ENCODE measurements at places on chromosomes 2 and 18.

GRCh38 chr18:42281124-42281523, 326.1 kb downstream of the PIK3C3 start:
- DNase-seq, result no peak

GRCh38 chr2:96236882-96237281, 28.3 kb upstream of the STARD7 start:
- no peak for DNase-seq

DNA sequence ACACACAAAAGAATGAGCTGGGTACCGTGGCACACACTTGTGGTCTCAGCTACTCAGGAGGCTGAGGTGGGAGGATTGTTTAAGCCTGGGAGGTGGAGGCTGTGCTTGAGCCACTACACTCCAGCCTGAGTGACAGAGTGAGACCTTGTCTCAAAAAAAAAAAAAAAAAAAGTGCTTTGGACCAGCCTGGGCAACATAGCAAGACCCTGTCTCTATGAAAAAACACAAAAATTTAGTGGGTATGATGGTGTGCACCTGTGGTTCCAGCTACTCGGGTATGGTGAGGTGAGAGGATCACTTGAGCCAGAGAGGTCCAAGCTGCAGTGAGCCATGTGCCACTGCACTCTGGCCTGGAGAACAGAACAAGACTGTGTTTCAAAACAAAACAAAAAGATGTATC, 10.4 kb downstream of the ZNF512 start:
- no peak for DNase-seq

GRCh38 chr2:10220045-10220901, 82.4 kb upstream of the HPCAL1 start:
- DNase-seq, result no peak

- DNase-seq, result no peak
These were observed 144.5 kb upstream of the TCF4 start for GRCh38 chr18:55732227-55733106.

GRCh38 chr18:55657572-55658331, 69.8 kb upstream of the TCF4 start:
- DNase-seq, result no peak

- DNase-seq, result no peak
These were observed 239.5 kb downstream of the WDR7 start for GRCh38 chr18:56890632-56891031.

DNA sequence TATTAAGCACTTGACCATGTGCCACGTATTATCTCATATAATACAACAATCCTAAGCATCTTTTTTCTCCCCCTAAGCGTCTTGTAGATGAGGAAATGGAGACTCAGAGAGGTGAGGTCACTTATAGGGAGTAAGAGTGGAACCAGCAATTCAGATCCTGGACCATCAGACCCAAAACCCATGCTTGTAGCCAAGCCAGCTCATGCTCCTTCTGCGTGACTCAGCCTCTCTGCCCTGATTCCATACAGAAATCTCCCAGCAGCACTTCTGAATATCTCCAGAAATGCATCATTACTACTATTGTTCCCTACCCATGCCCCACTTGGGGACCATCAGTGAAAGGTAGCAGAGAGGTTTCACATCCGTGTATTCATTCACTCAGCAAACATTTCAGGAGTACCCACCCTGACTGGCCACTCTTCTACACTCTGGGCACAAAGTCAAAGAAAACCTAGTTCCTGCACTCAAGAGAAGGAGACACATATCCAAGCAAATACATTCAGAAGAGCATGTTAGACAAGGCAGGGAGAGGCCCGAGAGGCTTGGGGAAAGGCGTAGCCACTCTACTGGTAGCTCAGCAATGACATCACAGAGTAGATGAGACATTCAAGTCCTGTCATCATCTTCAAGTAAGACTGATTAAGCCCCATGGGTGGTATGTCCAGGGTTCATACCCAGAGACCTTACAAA, 141.9 kb downstream of the MTCL1 start:
- no peak for DNase-seq

GRCh38 chr2:196217116-196217515, 45.7 kb upstream of the STK17B start:
- DNase-seq, result no peak

DNA sequence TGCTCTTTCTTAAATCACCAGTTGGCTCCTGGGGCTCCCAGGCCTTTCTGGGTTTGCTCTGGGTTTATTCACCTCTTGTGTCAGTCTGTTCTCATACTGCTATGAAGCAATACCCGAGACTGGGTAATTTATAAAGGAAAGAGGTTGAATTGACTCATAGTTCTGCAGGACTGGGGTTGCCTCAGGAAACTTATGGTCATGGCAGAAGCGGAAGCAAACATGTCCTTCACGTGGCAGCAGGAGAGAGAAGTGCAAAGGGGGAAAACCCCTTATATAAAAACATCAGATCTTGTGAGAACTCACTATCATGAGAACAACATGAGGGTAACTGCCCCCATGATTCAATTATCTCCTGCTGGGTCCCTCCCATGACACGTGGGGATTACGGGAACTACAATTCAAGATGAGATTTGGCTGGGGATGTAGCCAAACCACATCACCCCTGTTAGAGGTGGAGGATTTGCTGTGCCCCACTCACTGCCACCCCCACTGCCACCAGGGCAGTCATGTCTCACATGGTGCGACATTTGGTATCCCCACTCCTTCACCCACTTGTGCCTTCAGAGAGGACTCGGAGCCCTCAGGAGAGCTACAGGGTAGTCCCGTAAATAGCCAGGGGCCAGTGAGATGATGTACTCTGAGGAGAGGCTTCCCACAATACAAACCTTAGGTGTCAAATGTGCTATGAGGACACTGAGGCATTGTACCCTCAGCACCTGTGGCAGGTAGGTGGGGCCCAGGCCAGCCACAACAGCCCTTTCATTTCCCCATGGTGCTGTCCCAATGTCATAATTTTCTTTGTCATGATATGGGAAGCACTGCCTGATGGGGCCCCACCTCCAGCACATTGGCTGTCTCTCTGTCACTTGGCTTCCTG, 35.7 kb downstream of the CDC42EP3 start:
- peak; percentile 58 for DNase-seq

GRCh38 chr2:715854-716560, 38.8 kb upstream of the TMEM18 start:
- no peak for DNase-seq

DNA sequence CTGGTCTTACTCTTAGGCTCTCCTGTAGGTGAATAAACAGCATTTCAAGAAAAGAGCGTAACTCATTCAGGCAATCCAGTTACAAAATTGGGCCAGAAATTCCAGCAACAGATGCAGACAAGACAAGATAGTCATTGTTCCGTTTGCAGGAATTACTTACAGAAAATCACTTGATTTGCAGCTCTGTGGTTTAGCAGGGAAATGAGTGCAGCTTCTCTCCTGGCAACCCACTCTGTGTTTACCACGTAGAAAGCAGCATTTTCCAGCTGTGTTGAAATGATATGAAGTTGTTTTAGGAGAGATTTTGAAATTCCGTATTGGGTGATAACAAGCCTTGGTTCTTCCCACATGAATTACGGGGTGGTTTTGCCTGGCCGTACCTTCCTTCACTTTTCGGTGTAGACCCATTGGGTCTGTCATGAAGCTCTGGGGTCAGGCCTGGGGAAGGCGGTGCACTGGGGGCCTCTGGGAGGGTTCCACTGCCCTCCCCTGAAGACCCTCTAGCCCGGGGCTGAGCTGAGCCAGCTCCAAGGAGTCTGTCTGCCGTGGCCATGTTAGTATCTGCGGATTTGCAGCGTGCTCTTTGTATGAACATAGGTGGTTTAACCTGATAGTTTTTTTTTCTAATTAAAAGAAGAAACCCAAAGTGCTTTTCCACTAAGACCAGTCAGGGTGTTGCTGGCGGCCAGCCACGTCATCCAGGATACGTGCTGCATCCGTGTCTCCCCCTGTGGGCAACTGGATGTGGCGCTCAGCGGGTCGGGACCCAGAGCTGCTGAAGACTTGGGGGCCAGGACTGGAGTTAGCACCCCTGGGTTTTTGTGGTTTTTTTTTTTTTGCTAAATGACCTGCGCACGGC, 58.9 kb upstream of the KCNG2 start:
- DNase-seq, result no peak

DNA sequence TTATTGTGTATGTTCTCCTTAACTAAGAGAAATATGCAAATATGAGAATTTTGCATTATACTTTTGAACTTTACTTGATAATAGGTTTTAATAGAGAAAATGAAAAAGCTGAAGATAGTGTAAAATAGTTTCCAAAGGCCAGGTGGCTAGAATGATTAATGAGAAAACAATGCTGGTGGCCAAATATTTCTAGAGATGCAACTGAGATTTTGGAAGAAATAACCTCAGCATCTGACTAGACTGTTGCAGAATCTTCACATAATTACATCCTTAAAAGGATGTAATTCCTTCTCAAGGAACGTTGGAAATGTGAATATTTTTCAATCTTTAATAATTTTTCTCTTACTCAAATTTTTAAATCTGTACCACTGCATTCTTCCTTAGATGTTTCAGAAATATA, 434.4 kb downstream of the THSD7B start:
- DNase-seq, result no peak

DNA sequence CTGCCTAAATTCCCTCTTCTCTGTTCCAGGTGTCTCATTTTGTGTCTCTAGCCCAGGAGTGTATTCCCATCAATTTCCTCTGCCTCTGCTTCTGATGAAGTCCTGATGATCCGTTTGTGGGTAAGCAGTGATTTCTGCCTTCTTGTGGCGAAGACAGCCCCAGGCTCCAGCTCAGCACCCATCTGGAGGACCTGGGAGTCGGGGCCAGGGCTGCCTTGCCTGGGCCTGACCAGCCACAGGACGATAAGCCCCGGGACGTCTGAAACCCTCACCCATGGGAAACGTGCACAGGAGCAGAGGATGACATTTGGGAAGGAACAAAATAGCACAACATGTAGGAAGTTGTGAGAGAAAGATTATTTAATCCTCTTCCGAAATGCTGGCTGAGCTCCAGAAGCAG, 206.9 kb downstream of the FBXO15 start:
- no peak for DNase-seq

GRCh38 chr2:11682590-11682915, 12.6 kb upstream of the NTSR2 start:
- no peak for DNase-seq

- DNase-seq, result no peak
These were observed 21.5 kb downstream of the TCF4 start for GRCh38 chr18:55566456-55566935.

DNA sequence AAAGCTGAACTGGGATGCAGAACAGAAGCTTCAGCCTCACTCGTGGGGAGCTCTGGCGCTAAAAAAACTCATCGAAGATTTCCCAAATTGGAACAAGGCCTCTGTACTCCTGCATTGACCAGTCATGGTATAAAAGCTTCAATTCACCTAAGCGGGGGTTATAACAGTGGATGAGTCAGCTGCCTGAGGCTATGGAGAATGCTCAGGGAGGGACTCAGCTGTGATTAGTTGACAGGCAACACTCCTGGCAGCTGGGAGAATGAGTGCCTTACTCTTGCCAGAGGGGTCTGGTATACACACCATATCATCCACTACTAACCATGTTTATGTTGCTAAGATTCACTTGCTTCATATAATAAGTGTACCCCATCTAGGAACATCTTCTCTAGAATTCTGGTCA, 350.6 kb upstream of the VRK2 start:
- DNase-seq, result no peak

- no peak for DNase-seq
These were observed 29.8 kb downstream of the PIKFYVE start for GRCh38 chr2:208295834-208296233.

DNA sequence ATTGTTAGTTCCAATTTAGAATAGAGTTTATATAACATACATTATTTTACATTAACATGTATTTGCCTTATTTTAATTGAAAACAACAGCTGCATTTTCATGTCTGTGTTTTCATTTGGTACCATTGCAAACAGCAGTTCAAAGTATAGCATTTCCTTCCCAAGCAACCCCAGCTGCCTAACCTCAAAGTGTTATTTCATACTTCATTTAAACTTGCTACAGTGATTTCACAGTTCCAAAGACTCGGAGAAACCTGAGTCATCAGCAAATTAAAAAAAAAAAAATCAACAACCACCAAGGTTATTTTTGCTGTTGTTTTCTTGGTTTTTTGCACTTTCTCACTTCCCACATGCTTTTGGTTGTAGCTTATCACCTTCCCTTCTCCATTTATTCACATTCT, 236.5 kb upstream of the SPHKAP start:
- no peak for DNase-seq

GRCh38 chr2:173775440-173775839, 189.7 kb downstream of the SP3 start:
- no peak for DNase-seq

- no peak for DNase-seq
These were observed 61.9 kb downstream of the SPRED2 start for GRCh38 chr2:65370387-65371073.

- peak; percentile 19 for DNase-seq
These were observed 84.2 kb upstream of the TTN start for GRCh38 chr2:178891265-178891958.
